Stimulated activated CD8-positive, alpha-beta memory T cell treated with anti-CD3 and anti-CD28 coated beads, Interleukin-15, amount 100 ng/mL, for 24 hours (primary cell): ENCODE measurements at places on chromosomes 1 and 21.

DNA sequence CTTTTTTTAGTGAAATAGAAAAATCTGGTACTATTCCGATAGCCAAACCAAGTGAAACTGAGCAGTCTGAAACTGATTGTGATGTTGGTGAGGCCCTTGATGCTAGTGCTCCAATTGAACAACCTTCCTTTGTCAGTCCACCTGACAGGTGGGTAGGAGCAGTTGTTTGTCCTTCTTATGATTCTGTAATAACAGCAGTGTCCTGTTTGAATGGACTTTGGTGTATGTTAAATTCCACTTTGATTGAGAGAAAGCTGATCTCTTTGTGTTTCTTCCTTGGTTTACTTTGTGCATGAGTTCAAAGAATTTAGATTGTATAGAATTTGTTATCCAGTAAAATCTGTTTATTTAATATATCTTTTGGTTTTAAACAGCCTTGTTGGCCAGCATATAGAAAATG, 24.3 kb downstream of the SUCO start:
- DNase-seq, result no peak

- DNase-seq, result no peak
Measured at GRCh38 chr1:78035121-78035520, 10.6 kb upstream of the GIPC2 start.

DNA sequence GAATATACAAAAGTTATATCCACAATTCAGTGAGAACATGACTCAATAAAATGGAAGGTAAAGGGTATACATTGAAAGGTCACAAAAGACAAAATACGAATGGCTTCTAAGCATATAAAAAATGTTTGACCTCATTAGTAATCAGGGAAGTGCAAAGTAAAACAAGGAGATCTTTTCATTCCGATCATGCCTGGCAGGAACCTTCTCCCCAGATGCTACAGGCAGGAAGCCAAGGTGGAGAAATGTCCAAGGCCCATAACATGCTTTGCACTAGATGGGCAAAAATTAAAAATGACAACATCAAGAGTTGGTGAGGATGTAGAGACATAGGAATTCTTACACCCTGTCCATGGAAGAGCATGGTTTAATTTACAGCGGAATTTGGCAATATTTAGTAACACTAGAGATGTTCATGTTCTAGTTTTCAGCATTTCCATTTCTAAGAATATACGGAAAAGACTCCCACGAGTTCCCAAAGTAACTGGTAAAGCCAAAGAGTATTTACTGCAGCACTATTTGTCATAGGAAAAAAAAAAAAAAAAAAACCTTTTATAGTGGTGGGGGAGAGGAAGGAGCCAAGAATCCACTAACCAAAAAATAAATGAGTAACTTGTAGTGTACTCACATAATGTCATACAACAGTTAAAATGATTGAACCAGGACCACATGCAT, 184.5 kb upstream of the KAZN start:
- DNase-seq, result no peak

- DNase-seq, result no peak
Measured at GRCh38 chr1:165637427-165637826, 6.4 kb downstream of the MGST3 start.

GRCh38 chr1:64856553-64856952, 109.8 kb downstream of the JAK1 start:
- no peak for DNase-seq

DNA sequence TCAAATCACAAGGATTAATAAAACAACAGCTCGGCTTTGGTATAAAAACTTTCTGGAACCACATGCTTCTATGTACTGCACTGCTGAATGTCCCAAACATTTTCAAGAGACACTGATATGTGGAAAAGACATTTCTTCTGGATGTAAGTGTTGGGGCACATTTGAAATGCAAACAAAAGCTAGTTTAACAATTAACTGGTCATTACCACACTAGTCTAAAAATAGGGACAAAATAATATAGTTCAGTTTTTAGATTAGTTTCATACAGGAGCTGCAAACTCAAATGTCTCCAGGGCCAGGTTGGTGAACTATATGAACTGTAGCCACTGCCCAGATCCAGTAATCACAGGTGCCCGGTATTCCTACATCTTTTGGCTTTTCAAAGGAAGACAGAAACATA, 3.2 kb downstream of the IL23R start:
- no peak for DNase-seq

DNA sequence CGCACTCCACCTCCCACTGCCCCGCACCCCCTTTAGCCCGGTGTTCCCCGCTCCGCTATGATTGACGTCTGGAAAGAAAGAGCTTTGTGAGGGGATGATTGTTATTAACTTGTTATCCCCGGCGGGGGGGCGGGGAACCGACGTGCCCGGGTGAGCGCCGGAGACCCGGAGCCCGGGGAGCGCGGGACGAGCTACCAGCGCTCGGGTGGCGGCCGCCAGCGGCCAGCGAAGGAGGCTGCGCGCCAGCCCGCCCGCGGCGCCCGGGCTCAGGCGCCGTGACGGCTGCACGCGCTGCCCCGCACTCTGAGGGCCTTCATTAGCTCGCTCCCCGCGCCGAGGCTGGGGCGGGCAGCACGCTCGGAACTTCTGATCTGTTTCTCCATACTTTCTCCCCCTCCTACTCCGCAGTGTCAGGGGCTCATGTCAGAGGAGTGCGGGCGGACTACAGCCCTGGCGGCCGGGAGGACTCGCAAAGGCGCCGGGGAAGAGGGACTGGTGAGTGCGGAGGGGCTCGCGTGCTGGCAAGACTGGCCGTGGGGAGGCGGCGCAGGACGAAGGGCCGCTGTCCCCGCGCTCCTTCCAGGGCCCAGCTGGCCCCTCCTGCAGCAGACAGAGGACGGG, 2.1 kb downstream of the LHX8 start:
- DNase-seq, result no peak

GRCh38 chr1:110875216-110875731, 2.3 kb downstream of the CD53 start:
- DNase-seq, result no peak

DNA sequence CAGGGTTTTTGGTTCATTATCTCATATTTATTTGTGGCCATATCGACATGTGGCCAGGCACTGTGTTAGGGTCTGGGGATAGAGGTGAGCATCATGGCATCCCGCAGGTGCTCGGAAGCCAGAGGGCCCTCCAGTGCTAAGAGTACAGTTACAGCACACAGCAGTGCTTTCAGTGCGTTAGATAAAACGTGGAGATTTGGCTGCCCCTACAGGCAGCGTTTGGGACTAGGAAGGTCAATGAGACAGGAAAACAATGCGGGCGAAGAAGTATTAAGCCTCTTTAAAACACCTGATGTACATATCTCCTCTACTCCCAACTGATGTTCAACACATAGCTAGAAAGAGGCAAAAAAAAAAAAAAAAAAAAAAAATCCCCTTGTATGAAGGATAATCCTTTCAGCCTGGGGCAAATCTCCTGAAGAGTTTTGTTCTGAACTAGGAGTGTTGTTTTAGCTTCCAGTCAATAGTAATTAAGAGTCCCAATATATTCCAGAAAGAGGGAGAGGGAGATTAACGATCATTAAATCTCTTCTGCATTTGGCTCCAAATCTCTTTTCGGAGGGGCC, 80.1 kb downstream of the CAPZB start:
- DNase-seq, result no peak

DNA sequence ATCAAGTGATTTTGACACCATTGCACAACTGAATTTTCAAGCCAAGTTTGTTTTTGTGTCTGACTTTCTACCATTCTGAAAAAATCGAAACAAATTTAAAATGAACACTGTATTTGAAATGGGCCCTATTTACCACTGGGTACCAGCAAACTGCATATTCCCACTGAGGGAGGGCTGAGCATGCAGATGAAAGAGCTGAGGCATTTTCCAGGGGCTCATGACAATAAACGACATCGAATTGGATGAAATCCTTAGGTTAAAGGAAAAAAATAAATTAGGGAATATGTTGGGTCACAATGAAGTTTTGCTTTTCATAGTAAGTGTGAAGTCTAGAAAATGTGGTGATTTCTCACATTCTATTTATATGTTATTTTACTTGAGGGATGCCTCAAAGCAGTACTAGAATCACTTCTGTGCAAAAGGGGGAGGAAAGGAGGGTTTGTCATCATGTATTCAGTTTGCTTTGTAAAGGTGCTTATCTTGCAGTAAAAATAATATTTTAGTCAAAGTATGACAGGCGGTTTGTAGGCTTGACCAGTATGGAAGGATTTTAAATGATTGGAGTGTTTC, 11.2 kb downstream of the ZBTB18 start:
- no peak for DNase-seq

DNA sequence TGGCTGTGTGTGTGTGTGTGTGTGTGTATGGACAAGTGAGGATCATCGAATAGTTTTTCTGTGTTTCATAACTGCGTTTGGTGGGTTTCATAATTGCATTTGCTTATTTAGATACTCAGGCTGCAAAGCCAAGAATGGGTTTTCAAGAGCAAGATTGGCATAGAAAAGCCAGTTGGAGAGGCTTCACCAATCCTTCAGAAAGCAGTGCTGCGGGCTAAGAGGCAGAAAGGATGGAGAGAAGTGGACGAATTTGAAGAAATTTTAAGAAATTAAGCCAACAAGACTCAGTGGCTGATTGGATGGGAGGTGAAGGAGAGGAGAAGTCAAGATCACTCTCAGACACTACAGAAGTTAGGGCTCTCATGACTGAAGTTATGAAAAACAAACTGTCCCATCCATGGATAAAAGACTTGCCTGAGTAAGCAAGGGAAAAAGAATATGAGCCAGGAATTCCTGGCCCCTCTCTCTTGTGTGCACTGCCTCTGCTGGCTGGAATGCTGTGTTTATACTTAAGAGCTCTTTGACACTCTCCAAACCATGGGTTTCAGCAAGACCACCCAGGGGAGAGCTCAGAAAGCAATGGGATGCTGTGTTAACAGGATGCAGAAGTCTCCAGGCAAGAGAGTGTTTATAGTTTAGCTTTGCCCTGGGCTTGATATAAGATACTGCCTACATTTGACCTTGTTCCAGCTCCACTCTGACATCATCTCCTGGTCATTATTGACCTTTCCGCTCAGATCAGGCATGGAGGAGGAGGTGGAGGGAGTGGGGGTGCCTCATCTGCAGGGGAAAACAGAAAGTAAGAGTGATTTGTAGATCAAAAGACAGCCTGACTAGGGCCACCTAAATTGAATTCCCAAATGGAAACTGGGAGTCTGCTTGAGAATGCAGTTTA, 232.0 kb upstream of the PLXNA2 start:
- no peak for DNase-seq

GRCh38 chr1:219189021-219189824, 15.5 kb downstream of the LYPLAL1 start:
- no peak for DNase-seq

- DNase-seq, result no peak
Measured at GRCh38 chr1:49199564-49199963, 422.9 kb upstream of the BEND5 start.

- DNase-seq, result no peak
Measured at GRCh38 chr1:240465531-240465940, 146.4 kb downstream of the GREM2 start.

DNA sequence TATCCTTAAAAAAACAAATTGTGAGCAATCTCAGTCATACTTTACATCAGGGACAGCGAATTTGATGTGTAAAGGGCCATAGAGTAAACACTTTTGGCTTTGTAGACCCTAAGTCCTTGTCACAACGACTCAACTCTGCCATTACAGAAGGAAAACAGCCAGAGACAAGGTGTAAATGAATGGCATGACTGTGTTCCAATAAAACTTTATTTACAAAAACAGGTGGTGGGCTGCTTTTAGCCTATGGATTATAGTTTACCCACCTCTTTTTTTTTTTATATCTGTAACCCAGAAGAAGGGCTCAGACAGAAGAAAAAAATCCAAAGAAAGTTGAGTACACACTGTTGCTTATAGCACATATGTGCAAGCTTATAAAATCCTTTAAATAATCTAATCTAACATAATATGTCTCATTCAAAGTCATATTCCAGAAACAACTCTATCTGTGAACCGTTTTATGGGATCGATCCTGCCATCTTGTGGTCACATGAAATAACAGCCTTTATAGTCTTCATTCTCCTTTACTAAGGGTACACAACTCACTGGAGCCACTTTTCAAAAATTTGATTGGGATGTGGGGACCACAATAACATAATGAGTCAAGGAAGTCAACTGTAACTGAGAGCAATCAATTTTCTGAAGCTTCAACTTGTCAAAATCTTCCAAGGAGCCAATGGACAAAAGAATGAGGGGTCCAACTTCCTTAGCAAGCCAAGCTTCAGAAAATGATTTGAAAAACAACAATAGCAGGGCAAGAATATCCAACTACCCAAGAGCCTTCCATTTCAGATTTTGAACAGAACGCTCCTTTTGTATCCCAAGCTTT, 142.2 kb upstream of the KRTAP19-8 start:
- no peak for DNase-seq

DNA sequence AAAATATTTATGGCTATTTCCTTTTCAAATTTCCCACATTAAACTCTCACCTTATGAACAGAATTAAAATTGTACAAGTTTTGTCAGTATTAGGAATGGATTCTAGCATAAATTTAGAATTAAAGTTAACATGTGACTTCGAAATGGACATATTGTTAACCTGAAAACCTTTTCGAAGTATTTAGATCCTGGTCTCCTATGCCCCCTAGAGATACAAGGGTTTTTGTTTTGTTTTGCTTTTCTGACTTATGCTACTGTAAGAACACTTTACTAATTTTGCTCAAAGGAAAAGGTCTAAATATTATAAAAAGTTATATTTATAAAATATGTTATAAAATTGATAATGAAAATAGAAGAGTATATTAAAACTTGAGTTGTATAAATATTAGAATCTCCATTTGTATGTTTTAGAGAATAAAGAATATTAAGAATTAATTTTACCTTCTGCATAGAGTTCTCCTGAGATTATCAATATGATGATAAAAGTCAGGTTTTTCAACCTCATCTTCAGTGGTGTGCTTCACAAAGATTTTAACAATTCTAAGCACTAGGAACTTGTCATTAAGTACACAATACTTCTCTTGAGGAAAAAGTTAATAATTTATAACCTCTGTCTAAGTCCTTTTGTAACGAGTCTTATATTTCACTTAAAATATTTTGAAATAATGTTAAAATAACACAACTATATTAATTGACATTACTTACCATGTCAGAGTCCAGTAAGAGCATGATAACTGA, at the start of gene F13B:
Gene F13B (minus strand): TSS at position 542 of the 738 bp plus-strand sequence. CDS start 37 bp downstream, at position 505.
- no peak for DNase-seq

DNA sequence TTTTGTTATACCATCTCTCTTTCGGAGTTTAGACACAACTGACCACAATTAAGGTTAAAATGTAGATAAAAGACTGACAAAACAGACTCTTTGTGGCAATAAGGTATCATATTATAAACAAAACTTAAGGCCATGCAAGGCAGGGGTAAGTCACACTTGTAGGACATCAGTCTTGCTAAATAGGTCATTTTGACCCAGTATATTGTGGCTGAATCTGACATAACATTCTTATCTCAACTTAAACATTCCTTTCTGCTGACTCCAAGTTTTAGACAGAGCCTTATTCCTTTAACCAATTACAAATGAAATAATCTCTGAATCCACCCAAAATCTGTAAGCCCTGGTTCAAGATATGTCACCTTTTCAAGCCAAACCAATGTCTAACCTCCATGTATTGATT, 733.4 kb upstream of the B3GALT2 start:
- no peak for DNase-seq

- DNase-seq, result no peak
Measured at GRCh38 chr21:42698733-42699132, 45.3 kb downstream of the PDE9A start.
